Fibroblast of mammary gland (primary cell): ENCODE measurements at places on chromosomes 5 and 9.

GRCh38 chr5:123783421-123783820 lies 271.4 kb downstream of the CSNK1G3 start:
- DNase-seq: peak; percentile 11

- no peak for DNase-seq
Measured at GRCh38 chr9:127917603-127918002, 762 bp upstream of the ST6GALNAC4 start.

DNA sequence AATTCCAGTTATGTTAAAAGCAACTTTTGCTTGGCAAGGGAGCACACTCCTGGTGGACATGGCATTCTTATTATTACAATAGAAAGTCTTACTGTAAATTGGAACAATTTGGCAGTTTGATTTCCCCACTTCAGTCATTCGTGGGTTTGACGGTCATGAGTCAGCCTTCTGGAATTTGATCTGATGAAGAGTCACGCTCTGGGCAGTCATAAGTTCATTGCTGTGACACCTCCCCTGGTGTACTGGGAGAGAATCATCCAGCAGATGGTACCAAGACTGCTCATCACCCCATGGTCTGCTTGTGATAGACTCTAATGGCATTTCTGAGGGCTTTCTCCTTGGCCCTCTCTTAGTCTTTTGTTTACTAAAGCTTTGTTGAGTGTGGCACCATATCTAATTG lies 53.8 kb downstream of the GLRA1 start:
- peak; percentile 59 for DNase-seq

DNA sequence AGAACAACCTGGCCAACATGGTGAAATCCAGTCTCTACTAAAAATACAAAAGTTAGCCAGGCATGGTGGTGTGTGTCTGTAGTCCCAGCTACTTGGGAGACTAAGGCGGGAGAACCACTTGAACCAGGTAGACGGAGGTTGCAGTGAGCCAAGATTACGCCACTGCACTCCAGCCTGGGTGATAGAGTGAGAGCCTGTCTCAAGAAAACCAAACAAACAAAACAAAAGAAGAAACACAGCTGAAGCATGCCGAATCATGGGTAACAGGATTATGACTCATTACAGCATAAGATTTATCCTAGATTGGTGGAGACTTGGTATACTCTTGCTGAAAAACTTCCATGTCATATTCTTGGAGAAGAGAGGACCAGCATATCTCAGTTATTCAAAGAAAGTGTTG lies 236.7 kb upstream of the CCNH start:
- DNase-seq: peak; percentile 10

- DNase-seq: no peak
Measured at GRCh38 chr5:93594591-93595419, 11.8 kb downstream of the NR2F1 start.

DNA sequence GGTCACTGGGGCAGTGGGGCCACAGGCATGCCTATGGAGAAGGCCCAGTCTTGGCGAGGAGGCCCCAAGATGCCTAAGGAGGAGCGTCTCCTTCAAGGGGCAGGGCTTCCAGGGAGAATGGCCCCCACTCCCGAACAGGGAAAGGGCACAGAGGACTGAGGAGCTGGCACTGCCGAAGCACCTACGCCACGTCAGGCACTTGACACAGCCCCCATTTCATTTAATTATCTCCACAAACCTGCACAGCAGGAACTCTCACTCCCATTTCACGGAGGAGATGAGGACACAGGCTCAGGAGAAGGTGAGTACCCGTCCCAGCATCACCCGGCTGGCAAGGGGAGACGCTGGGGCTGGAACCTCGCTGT lies 26.0 kb downstream of the EGR1 start:
- DNase-seq: no peak

GRCh38 chr5:102971676-102972293 lies 148.2 kb downstream of the GIN1 start:
- peak; percentile 61 for DNase-seq
